Pancreas (tissue), 10 donors: ENCODE measurements at places on chromosomes 4 and X.

DNA sequence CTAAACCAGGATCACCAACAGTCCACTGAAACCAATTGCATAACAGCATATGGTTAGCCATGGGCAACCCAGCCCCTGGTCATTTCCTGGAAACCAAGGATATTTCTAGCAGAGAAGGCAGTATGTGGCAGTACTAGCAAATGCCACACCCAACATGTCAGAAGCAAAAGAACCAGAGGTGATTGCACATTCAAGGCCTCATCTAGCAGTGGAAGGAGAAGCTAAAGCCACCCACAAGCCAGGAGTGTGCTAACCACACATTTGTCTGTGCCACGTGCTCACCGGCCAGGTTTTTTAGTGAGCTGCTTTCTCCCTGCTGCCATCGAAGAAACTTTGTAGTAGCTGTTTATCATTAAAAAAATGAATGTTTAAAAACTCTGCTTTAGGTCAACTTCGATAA, 42.0 kb downstream of the TEC start:
- no peak for DNase-seq

- no peak for DNase-seq
Measured at GRCh38 chrX:53262189-53262917, 19.0 kb downstream of the IQSEC2 start.

GRCh38 chr4:19030048-19030447, 1008.5 kb upstream of the LCORL start:
- DNase-seq = no peak

GRCh38 chrX:107738768-107739167, 36.8 kb downstream of the TSC22D3 start:
- no peak for DNase-seq

DNA sequence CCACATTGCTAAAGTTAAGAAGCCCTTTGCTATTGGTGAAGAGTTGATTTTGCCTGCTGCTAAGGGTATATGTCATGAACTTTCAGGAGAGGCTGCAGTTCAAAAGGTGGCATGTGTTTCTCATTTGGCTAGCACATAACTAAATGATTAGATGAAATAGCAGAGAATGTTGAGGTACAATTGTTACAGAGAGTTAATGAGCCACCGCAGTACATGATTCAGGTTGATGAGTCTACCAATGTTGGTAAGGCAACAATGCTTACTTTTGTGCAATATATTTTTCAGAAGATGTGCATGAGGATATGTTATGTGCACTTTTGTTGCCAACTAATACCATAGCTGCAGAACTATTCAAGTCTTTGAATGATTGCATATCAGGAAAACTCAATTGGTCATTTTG, 21.1 kb upstream of the CXCL2 start:
- DNase-seq = no peak
